ENCODE measurements at places on chromosomes 1 and 21. TPM values are rescaled to one million over a fixed set of nuclear protein-coding genes. Genes with fewer than 3 reads are reported as not detected.

The IGSF21 gene
- 0.98 TPM for total RNA-seq

The FGR gene
- total RNA-seq = 22.4 TPM

The GPR3 gene
- 0.51 TPM for total RNA-seq

The KRTAP12-2 gene
- total RNA-seq = not detected

The UQCRH gene
- total RNA-seq = 301 TPM

The SMPDL3B gene
- total RNA-seq = 0.66 TPM

The HLX gene
- total RNA-seq = 16.5 TPM

The FASLG gene
- not detected for total RNA-seq

The PRAMEF12 gene
- total RNA-seq = not detected

The CHRM3 gene
- total RNA-seq = 0.34 TPM

The CDC20 gene
- total RNA-seq = 3.1 TPM

The PLD5 gene
- total RNA-seq = 0.16 TPM

The TDRD10 gene
- 8.3 TPM for total RNA-seq

The ZNF683 gene
- total RNA-seq = not detected

The WDR64 gene
- total RNA-seq = not detected

The HCRTR1 gene
- not detected for total RNA-seq

The FAM3B gene
- 2.4 TPM for total RNA-seq

The MX1 gene
- 24.6 TPM for total RNA-seq

The ZNF593OS gene
- total RNA-seq = not detected

The EDN2 gene
- not detected for total RNA-seq

The DCDC2B gene
- not detected for total RNA-seq

The CA14 gene
- total RNA-seq = not detected

The SV2A gene
- total RNA-seq = 0.22 TPM

The CAMK2N1 gene
- total RNA-seq = 3.2 TPM

The CLDN17 gene
- not detected for total RNA-seq

The RPS6KC1 gene
- 23.5 TPM for total RNA-seq

The LCE1B gene
- not detected for total RNA-seq

The GJA4 gene
- total RNA-seq = 9.9 TPM

The SPRR3 gene
- total RNA-seq = not detected

The TTC34 gene
- 0.75 TPM for total RNA-seq

The OLIG2 gene
- not detected for total RNA-seq

The CD164L2 gene
- not detected for total RNA-seq

The TNFRSF8 gene
- 7.2 TPM for total RNA-seq

The KLHL17 gene
- total RNA-seq = 4.4 TPM

The TAL1 gene
- total RNA-seq = 4.6 TPM

All from subcutaneous adipose tissue (tissue), 4 donors.